ENCODE measurements at places on chromosomes 12 and 14.

DNA sequence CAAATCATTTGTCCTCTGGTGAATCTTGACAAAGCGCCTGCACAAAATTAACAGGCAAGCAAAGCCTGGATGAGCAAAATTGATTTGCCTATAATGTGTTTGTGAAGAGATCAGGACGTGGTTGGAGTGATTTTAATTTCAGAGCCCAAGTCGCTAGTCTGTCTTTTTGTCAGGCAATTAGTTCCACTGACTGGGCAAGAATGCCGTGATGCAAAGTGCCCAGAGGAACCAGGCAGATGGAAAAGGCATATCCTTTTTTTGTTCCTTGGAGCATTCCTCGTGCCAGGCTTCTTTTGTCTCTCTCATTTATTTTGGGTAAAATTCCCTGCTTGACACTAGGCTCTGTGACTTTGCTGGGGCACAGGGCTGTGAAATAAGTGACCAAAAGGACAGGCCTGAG is 65.9 kb upstream of the CCDC198 start:
- no peak for DNase-seq

DNA sequence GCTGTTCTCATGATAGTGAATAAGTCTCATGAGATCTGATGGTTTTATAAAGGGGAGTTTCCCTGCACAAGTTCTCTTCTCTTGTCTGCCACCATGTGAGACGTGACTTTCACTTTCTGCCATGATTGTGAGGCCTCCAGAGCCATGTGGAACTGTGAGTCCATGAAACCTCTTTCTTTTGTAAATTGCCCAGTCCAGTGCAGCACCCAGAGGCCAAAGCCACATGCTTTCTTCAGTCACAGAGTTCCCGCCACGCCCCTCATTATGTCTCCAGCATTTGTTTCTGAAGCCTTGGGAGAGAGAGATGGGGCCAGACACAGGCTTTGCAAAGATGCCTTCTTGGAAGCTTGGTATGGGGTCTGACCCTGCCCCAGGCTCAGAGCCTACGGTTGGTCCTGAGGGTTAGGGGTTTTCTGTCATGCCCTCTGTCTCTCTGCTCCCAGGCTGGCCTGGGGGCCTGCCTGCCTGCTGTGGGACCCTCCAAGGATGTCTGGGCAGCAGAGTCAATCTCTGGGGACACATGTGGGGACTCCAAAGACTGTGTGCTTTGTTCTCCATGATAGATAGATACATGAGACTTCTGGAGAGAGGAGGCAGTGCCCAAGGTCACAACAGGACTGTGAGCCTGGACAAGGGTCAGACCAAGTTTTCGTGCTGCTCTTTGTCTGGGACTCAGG is 114.1 kb upstream of the PRMT8 start:
- DNase-seq, result no peak

DNA sequence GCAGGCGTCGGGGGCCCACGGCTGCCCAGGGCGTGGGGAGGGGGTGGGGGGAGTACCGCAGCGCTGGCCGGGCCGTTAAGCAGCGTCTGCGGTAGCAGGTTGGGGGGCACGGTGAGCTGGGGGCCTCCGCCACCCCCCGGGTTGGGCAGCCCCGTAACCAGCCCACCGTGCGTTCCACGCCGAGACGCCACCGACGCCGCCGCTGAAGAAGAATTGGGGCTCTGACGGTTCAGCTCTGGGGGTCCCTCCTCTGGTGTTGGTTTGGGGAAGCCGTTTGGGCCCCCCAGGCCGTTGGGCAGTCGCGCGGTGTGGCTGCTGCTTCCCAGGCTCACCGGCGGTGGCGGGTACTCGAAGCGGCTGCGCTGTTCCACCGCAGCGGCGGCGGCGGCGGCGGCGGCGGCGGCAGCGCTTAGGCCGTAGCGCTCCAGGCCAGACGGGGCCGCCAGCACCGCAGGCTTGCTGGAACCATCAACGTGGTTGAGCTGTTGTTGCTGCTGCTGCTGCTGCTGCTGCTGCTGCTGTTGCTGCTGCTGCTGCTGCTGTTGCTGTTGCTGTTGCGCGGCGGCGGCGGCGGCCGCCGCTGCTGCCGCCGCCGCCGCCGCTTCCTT is 1.5 kb downstream of the IRF2BPL start:
- DNase-seq, result no peak

DNA sequence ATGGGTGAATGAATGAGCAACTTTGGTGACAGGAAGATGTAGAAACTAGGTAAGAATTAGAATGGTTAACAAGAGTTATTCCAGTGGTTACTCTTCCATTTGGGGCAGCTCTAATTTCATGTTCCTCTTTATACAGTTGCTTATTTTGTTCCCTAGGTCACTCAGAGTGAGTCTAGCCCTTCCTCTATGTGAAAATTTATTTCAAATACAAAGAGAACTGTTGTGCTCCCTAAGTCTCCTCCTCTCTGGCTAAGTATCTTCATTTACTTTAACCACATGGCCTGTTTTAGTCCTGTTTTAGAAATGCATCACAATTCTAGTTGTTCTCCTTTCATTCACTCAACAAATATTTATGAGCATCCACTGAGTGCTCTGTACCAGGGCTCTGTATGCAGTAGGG is 51.1 kb upstream of the HIF1A start:
- DNase-seq, result no peak

GRCh38 chr12:78226763-78227162 is 396.1 kb downstream of the NAV3 start:
- DNase-seq, result no peak

- DNase-seq, result no peak
Observed at GRCh38 chr14:24890716-24891115, 159.2 kb downstream of the STXBP6 start.

GRCh38 chr12:89176676-89177075 is 175.6 kb downstream of the DUSP6 start:
- DNase-seq, result no peak

- DNase-seq, result no peak
Observed at GRCh38 chr12:106976668-106977067, 10.3 kb downstream of the MTERF2 start.

- no peak for DNase-seq
Observed at GRCh38 chr12:41530441-41530840, 342.3 kb downstream of the PDZRN4 start.

- DNase-seq, result no peak
Observed at GRCh38 chr12:67879937-67880336, 109.3 kb upstream of the IFNG-AS1 start.

- no peak for DNase-seq
Observed at GRCh38 chr14:54848910-54849309, 53.7 kb downstream of the GCH1 start.

DNA sequence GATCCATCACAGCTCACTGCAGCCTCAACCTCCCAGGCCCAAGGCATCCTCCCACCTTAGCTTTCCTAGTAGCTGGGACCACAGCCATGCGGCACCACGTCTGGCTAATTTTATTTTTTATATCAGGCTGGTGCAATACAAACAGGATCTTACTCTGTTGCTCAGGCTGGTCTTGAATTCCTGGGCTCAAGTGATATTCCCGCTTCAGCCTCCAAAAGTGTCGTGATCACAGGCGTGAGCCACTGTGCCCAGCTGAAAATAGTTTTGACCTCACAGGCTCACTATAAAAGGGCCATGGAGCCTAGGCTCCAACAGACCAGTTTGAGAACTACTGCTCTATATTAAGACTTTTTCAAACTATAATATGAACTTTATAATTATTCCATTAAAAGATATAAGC is 37.3 kb downstream of the SNX6 start:
- DNase-seq, result no peak

DNA sequence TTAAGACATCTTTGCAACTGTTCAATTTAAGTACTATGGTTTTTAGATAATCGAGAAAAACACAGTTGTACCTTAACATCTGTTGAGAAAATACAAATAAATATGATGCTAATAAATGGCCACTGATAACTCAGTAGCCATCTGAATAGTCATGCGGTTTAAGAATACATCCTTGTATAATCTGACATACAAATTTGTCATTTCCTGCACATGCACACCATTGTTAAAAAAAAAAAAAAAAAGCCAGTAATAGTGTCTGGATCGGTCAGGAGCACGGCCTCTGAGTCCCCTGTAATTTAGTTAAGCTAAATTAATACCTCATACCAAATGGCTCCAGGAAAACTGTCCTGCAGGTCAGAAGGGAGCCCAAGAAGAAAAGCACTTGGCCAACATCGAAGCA is 16.8 kb downstream of the RFC5 start:
- DNase-seq, result no peak

- DNase-seq, result no peak
Observed at GRCh38 chr12:96445691-96446583, 43.4 kb upstream of the CFAP54 start.

DNA sequence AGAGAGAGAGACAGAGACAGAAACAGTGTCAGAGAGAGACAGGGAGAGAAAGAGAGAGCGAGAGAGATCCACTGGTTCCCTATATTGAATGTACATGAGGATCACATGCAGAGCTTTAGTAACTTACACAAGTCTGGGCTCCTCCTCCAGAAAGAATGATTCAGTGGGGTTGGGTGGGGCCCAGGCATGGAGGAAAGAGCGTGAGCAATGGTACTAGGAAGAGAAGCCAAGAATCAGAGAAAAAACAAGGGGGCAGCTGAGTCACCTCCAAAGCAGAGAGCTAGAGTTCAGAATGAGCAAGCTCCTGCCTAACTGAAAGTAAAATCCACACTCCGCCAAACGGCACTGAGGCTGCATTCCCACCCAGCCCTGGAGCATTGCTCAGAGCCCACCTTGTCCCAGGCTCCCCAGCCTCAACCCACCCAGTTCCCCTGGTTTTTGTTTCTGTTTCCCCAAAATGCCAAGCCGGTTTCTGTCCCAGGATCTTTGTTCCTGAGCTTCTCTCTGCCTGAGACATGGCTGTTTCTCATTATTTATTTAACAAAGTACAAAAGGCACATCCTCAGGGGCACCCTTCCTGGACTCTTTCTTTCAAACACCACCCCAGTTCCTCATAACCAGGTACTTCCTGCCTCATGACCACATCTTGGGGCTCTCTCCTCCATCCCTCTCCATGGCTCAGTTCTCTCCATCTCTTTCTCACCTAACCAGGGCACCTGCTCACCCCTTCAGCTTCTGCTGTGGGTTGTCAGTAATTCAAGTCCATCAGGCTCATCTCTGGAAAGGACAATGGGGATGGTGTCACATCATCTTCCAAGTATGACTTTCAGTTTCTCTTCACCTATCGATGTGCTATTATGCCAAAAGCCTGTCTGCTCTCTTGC is 670.3 kb upstream of the TBX3 start:
- no peak for DNase-seq

GRCh38 chr12:23770202-23770938 is 179.1 kb downstream of the SOX5 start:
- no peak for DNase-seq

- no peak for DNase-seq
Observed at GRCh38 chr12:94460616-94460959, 921 bp upstream of the CEP83 start.

GRCh38 chr12:32454075-32454474 is 54.7 kb downstream of the FGD4 start:
- no peak for DNase-seq

DNA sequence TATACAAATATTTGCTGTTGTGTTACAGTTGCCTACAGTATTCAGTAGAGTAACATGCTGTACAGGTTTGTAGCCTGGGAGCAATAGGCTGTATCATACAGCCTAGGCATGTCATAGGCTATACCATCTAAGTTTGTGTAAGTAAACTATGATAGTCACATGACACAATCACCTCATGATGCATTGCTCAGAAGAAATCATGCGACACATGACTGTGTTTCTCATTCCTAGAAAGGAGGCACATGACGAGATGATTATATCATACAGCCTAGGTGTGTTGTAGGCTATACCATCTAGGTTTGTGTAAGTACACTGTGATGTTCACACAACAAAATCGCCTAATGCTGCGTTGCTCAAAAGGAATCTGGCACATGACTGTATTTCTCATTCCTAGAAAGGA is 31.9 kb downstream of the NOPCHAP1 start:
- no peak for DNase-seq

DNA sequence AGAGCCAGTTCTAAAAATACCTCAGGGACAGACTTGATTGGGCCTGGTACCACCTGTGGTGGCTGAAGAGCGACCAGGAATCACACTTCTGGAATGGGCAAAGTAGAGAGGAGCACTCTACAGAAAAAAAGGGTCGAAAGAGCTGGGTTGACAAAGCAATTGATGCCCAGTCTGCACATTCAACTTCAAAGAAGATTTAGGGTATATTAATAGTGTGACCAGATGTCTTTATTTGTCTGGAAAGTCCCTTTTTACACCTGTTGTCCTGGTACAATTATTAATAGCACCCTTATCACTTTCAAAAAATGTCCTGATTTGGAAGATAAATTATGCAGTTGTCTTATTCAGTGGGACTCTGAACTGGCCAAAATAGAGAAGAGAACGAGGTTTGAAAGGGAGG is 137.5 kb downstream of the DYRK2 start:
- no peak for DNase-seq

DNA sequence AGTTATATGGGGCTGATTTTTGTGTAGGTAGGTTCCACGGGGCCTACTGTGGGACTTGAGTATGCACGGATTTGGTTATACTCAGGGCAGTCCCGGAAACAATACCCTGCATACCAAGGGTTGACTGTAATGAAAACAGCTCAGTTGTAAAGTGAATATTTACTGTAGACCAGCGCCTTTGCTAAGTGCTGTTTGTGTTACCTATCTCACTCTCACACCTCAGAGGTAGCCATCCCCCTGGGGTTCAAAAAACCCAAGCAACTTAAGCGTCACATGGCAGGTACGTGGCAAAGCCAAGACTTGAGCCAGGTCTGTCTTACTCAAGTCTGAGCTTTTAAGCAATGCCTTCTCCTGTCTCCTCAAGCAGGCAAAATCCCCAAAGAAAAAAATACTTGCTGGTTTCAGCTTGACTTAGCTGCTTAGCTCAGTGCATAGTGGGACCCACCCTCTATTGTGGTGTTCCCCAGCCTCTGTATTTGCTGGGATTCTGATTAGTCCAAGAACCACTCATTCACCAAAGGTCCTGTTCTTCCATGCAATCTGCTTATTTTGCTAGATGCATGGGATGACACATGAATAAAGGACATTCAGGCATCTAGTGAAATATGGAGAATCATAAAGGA is 34.2 kb upstream of the STRN3 start:
- DNase-seq, result no peak

GRCh38 chr14:63510538-63510937 is 32.6 kb downstream of the PPP2R5E start:
- DNase-seq, result no peak

GRCh38 chr14:35878272-35879150 is 52.4 kb downstream of the BRMS1L start:
- DNase-seq, result no peak

- no peak for DNase-seq
Observed at GRCh38 chr14:101823066-101823465, 61.6 kb downstream of the PPP2R5C start.

GRCh38 chr12:122661246-122661645 is 41.9 kb downstream of the HCAR2 start:
- no peak for DNase-seq
